ENCODE measurements at places on chromosomes 2 and 18.
A peak's percentile ranks its signal among the peaks of the same experiment; 100 is the strongest.

GRCh38 chr2:112149866-112150435 lies 11.8 kb downstream of the FBLN7 start:
- DNase-seq: no peak

DNA sequence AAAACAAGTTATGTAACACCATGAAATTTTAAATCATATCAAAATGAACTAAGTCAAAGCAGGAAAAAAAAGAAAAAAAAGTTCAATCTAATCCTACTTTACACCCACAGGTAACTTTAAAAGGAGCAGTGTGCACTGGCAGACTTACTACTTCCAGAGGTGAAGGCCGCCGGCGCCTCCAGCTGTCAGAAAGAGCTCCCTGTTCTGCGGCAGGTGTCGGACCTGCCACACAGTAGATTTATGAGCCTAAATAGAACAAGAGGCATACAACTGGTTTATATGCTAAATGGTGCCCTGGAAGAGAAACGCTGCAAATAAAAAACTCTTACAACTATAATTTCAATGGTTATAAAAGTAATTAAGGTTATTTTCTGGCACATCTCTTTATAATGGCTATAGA lies 23.1 kb upstream of the PNO1 start:
- no peak for DNase-seq

DNA sequence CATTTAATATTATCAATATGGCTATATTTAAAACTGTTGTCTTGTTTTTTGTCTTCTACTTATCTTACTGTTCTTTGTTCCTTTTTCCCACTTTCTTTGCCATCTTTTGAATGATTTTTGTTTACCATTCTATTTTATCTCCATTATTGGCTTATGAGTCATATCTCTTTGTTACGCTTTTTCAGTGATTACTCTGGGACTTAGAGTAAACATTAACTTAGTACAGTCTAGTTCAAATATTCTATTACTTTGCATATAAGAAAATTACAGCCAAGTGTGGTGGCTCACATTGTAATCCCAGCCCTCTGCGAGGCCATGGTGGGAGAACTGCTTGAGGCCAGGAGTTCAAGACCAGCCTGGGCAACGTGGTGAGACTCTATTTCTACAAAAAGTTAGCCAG lies 26.1 kb downstream of the ADCY3 start:
- no peak for DNase-seq

DNA sequence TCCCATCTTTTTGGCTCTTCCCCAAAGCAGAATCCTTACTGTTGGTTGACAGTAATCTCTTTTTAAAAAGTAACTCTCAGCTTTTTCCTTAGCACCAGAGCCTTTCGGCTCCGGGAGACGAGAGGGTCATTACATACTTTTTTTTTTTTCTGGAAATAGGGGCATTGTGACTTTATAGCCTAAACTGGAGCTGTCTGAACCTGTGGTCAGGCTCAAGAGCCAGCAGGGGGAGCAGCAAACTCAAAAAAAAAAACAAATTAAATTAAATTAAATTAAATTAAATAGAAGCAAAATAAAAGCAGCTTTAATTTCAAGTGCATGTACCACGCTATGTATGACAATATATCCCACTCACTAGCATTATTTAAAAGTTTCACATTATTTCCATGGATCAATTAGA lies 156.6 kb downstream of the DTNA start:
- peak; percentile 28 for DNase-seq

GRCh38 chr2:176174824-176175708 lies 13.4 kb upstream of the HOXD1 start:
- no peak for DNase-seq

Data from AG08396 (cell line).